ENCODE measurements at places on chromosomes 2 and 18. TPM values are rescaled to one million over a fixed set of nuclear protein-coding genes. Genes with fewer than 3 reads are reported as not detected.

DNA sequence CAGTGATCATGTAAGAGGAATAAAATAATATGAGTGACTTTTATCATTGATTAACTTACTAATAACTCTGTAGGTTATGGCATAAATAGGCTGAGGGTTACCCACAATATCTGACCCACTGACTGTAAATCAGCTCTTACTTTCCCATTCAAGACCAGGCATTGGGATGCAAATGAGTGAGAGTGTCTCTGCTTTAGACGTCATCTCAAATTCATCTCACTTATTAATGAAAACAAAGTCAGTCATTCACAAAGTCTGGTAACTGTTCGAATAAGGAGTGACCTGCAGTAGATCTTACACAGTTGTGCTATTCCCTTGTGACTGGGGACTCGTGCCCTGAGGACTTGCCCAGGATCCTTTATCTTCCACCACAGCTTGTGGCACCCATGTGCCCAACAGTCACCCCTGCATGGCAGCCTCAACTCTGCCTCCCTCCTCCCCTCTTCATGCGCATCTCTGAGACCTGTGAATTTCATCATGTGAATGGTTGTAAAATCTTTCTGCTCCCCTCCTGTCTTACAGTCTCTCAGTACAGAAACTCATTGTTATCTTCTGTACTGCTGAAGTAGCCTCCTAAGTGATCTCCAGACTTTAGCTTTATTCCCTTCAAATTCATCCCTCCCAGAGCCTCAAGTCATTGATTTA is 131.4 kb downstream of the ARHGAP28 start:
- DNase-seq: no peak
- no peaks in the 10 kb centered on the region for H3K36me3 ChIP-seq
- no peak overlapping the region for H3K27ac ChIP-seq
- no peak overlapping the region for H3K4me3 ChIP-seq
- H3K27me3 ChIP-seq: no peaks in the 10 kb centered on the region

- DNase-seq: no peak
- H3K4me1 ChIP-seq: peaks cover 41% of the 10 kb centered on the region
- peak overlapping the region; percentile 83 for H3K27ac ChIP-seq
- peaks cover 19% of the 10 kb centered on the region for H3K27me3 ChIP-seq
- H3K36me3 ChIP-seq: peaks cover 1% of the 10 kb centered on the region
- H3K4me3 ChIP-seq: peak overlapping the region; percentile 47
These were observed 240.4 kb downstream of the IKZF2 start for GRCh38 chr2:212911011-212911410.

- no peaks in the 10 kb centered on the region for H3K36me3 ChIP-seq
- H3K27ac ChIP-seq: no peak overlapping the region
- H3K4me3 ChIP-seq: no peak overlapping the region
- no peaks in the 10 kb centered on the region for H3K4me1 ChIP-seq
These were observed 187.9 kb upstream of the LHCGR start for GRCh38 chr2:48943436-48943835.

GRCh38 chr2:66699793-66700676 is 265.1 kb downstream of the MEIS1 start:
- no peak overlapping the region for H3K4me3 ChIP-seq
- H3K27me3 ChIP-seq: no peaks in the 10 kb centered on the region
- DNase-seq: no peak

- H3K4me3 ChIP-seq: no peak overlapping the region
- H3K27ac ChIP-seq: no peak overlapping the region
- no peaks in the 10 kb centered on the region for H3K4me1 ChIP-seq
- no peaks in the 10 kb centered on the region for H3K36me3 ChIP-seq
- DNase-seq: no peak
These were observed 673 bp upstream of the HNMT start for GRCh38 chr2:137963535-137964065.

- no peak overlapping the region for H3K27ac ChIP-seq
- H3K4me3 ChIP-seq: no peak overlapping the region
- DNase-seq: no peak
- no peaks in the 10 kb centered on the region for H3K36me3 ChIP-seq
- H3K4me1 ChIP-seq: no peaks in the 10 kb centered on the region
These were observed 16.4 kb upstream of the CHMP1B start for GRCh38 chr18:11834772-11835171.

- H3K27me3 ChIP-seq: no peaks in the 10 kb centered on the region
- H3K27ac ChIP-seq: no peak overlapping the region
- no peaks in the 10 kb centered on the region for H3K36me3 ChIP-seq
- DNase-seq: no peak
- H3K4me3 ChIP-seq: no peak overlapping the region
These were observed 314.4 kb upstream of the CDH7 start for GRCh38 chr18:65436430-65436829.

DNA sequence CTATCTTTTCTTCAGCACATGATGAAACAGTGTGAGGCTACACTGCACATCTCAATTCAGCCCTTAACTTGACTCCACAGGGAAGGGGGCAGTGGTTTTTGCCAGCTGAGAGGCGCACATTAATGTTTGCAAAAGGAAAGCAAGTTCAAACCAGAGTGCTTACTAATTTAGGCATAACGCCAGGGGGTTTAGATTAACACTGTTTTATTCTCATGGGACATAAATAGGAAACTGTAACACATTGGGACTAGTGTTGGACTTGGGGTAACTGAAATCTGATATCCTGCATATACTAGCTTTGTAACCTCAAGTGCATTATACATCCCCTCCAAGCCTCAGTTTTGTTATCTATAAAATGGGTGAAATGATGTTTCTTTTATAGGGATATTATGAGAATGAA is 821.2 kb upstream of the ID2 start:
- H3K27me3 ChIP-seq: no peaks in the 10 kb centered on the region
- H3K36me3 ChIP-seq: peaks cover 7% of the 10 kb centered on the region
- no peak overlapping the region for H3K27ac ChIP-seq
- DNase-seq: no peak

GRCh38 chr18:62944454-62944853 is 229.1 kb downstream of the PHLPP1 start:
- H3K36me3 ChIP-seq: no peaks in the 10 kb centered on the region
- no peak overlapping the region for H3K4me3 ChIP-seq
- no peak overlapping the region for H3K27ac ChIP-seq
- H3K27me3 ChIP-seq: no peaks in the 10 kb centered on the region

- peaks cover 2% of the 10 kb centered on the region for H3K36me3 ChIP-seq
- H3K4me1 ChIP-seq: peaks cover 60% of the 10 kb centered on the region
- peak overlapping the region; percentile 56 for H3K4me3 ChIP-seq
- no peaks in the 10 kb centered on the region for H3K27me3 ChIP-seq
- no peak for DNase-seq
These were observed 18.8 kb upstream of the MREG start for GRCh38 chr2:216031960-216032689.

DNA sequence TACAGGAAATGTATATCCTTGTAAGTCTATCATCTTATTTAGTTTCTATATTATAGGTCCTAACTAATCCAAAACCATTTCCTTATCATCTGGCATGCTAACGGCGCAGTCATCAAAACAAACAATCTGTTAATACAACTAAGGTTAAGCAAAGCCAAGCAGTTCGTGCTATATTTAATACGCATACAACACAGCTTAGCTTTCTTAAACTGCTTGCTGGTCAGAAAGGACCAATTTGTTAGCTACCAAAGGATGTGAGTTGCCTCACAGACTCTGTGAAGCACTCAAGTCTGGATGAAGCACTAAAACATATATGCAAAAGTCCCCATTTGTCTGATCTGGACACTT is 67.0 kb downstream of the ZEB2 start:
- no peak for DNase-seq
- peaks cover 59% of the 10 kb centered on the region for H3K4me1 ChIP-seq
- H3K36me3 ChIP-seq: peaks cover 2% of the 10 kb centered on the region

GRCh38 chr2:173547499-173547898 is 192.8 kb downstream of the CDCA7 start:
- H3K4me1 ChIP-seq: no peaks in the 10 kb centered on the region
- H3K27me3 ChIP-seq: peaks cover 9% of the 10 kb centered on the region
- H3K4me3 ChIP-seq: no peak overlapping the region
- H3K27ac ChIP-seq: no peak overlapping the region
- H3K36me3 ChIP-seq: no peaks in the 10 kb centered on the region

GRCh38 chr18:22734791-22735627 is 198.1 kb upstream of the RBBP8 start:
- no peaks in the 10 kb centered on the region for H3K4me1 ChIP-seq
- no peaks in the 10 kb centered on the region for H3K36me3 ChIP-seq
- H3K27ac ChIP-seq: no peak overlapping the region
- peaks cover under 1% of the 10 kb centered on the region for H3K27me3 ChIP-seq
- no peak for DNase-seq

DNA sequence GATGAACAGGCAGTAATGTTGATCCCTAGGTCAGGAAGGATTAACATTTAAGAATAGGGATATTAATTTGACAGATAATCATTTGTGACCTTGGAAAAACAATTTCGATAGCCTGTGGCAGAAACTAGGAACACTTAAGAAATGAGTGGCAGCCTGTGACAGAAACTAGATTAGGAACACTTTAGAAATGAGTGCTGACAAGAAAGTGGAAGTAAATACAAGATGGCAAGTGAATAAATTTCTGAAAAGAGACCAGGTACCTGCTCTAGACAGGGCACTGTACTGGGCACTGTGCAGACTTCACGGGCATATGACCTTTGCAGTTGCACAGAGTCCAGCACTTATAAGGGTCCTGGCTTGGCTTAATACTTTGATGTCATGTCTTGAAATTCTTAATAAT is 5.5 kb upstream of the HNRNPA3 start:
- no peak for DNase-seq
- peak overlapping the region; percentile 87 for H3K27ac ChIP-seq
- H3K27me3 ChIP-seq: no peaks in the 10 kb centered on the region
- peaks cover 40% of the 10 kb centered on the region for H3K4me1 ChIP-seq

GRCh38 chr18:23330423-23330822 is 122.7 kb upstream of the RIOK3 start:
- H3K4me1 ChIP-seq: no peaks in the 10 kb centered on the region
- no peak overlapping the region for H3K4me3 ChIP-seq
- H3K27me3 ChIP-seq: no peaks in the 10 kb centered on the region
- H3K27ac ChIP-seq: no peak overlapping the region

- peaks cover 2% of the 10 kb centered on the region for H3K27me3 ChIP-seq
- no peak overlapping the region for H3K4me3 ChIP-seq
- DNase-seq: no peak
- H3K27ac ChIP-seq: no peak overlapping the region
These were observed 1414.8 kb upstream of the CELF4 start for GRCh38 chr18:38980420-38980819.

DNA sequence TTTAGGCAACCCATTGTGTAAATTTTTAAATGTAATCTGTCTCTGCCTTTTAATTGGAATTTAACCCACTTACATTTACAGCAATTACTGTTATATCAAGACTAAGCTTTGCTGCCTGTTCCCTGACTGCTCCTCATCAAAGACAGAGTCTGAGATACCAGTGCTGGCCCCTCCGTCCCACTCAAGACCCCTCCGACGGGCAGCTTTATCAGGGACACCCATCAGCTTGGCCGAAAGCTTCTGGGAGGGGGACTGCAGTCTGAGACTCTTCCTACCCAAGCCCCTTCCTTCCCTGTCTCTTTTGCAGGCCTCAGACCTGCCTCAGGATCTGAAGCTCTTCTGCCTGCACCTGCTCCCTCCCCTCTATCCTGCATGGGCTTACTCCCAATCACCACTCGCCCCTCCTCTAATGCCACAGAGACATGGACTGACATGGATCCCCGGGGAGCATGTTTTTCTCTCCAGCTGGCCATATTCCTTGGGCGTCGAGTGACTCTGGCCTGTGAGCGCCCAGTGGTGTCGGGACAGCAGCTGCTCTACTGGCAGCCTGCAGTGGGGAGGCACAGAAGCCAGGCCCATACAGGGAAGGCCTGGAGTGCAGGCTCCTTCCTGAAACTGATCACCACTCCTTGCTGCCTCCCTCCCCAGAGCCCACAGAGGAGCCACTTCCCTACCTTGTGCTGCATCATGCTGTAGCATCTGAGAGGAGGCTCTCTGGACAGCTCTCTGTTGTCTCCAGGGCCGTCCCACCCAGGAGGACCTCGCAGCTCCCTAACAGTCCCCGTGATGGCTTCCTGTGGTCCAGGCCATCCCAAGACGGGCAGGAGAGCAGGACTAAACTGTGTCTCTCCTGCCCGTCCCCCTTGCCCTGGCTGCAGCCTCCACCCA is 3.7 kb upstream of the KIF1A start:
- H3K4me3 ChIP-seq: no peak overlapping the region
- H3K27ac ChIP-seq: no peak overlapping the region
- H3K36me3 ChIP-seq: peaks cover 7% of the 10 kb centered on the region
- no peak for DNase-seq

DNA sequence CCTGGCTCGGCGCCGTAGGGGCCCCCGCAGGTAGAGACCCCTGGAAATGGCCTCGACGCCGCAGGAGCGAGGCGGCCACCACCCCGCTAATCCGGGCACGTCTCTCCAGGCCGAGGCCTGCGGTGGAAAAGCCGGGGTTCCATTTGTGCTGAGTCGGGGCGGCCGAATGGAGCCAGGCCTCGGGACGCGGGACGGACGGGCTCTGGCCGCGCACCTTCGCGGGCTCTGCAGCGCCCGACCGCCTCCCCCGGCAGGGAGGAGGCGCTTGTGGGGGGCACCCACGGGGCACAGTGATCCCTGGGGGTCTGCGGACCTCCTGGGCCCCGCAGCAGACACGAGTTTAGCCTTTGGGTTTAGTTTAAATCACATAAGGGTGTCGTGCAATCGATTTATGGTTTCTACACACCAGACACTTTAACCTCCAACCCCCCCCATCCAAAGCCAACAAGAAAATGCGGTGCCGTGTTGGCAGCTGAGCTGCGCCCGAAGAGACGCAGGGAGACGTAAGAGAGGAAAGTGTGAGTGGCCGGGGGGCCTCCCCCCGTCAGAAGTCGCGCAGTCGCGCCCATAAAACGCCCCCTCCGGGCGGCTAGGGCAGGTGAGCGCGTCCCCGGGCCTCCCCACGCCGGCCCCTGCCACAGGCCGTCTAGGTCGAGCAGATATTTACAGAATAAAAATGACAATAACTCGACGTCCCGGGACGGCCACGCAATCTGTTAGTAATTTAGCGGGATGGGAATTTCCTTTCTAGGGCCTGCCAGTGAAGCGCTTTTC is 1.0 kb upstream of the NFATC1 start:
- peak overlapping the region; percentile 83 for H3K4me3 ChIP-seq
- peaks cover 28% of the 10 kb centered on the region for H3K4me1 ChIP-seq
- peaks cover 2% of the 10 kb centered on the region for H3K36me3 ChIP-seq
- DNase-seq: peak; percentile 83
- peaks cover 13% of the 10 kb centered on the region for H3K27me3 ChIP-seq

Gene NPPC
- total RNA-seq: 0.58 TPM

Gene VWA3B
- total RNA-seq: 0.19 TPM

Gene MYL12A
- 425 TPM for total RNA-seq

Gene HRH4
- 0.16 TPM for total RNA-seq

Gene PSMA8
- 1.9 TPM for total RNA-seq

Gene KCNE4
- not detected for total RNA-seq
